Fibroblast of the conjunctiva (primary cell): ENCODE measurements at places on chromosomes 2 and 18.
A peak's percentile ranks its signal among the peaks of the same experiment; 100 is the strongest.

DNA sequence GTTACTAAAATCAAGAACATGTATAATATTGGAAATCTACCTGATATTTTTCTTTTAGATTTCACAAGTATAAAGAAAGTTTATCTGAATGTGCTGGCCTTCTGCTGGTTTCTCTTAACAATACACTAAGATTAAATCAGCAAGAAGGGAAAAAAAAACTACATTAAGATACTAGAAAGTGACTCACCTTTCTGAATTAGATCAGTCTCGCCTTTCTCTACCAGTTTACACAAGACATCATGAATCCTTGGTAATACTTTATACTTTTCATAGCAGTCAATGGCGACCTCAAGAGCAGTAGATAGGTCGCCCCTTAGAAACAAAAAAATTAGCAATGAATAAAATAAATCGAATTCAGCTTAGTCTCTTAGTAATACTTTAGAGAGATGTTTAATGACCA is 61.2 kb downstream of the LRPPRC start:
- no peak for DNase-seq

DNA sequence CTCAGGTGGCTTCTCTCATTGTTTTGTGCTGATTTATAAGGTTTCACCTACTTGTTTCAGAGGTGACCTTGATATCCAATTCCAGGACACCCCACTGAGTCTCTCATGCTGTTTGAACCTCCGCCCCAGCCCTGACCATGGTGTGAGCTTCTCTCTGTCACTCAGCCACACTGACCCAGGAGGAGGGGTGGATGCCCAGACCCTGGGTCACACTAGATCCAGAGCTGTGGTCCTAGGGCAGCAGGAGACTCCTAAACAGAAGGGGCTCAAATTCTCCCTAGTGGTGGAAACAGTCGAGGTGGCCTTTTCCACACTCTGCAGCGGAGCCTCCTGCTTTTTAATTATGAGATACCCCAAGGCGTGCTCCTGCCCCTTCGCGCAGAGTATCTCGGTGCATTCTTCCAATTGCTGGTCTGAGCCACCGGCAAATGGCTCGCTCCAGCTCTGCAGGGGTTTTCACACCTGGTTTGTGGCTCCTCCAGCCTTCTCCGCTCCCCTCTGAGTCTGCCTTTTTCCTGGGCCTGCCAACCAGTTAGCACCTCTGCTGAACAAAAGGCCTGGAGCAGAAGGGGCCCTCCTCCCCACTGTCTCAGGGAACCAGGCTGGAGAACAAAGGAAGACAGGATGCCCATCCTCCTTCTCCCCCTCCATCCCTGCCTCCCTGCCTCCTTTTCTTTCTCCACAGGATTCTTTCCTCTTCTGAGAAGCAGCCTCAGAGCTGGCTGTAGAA is 147.3 kb upstream of the SPRED2 start:
- no peak for DNase-seq

- DNase-seq, result no peak
These were observed 6.5 kb downstream of the GKN1 start for GRCh38 chr2:68980956-68981355.

- DNase-seq, result no peak
These were observed 448.9 kb downstream of the NBAS start for GRCh38 chr2:15112216-15112615.

GRCh38 chr18:8991155-8991554 is 111.3 kb upstream of the NDUFV2 start:
- peak; percentile 8 for DNase-seq

DNA sequence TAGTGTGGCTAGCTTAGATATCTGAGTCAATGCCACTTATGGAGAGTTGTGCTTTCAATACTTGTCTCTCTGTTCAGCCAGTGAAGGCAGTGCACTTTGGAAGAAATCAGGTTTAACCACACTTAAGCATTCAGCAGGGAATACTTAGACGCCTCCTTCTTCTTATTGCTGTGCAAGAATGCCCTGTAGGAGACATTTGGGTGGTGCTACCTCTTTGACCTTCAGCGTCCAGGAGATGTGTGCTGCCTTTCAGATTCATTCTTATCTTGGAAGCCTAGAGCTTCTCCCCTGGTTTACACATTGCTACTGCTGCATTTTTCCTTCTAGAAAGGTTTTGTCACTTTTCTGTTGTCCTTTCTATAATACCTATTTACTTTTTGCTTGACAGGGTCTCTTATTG is 350.5 kb downstream of the ARL6IP6 start:
- DNase-seq, result no peak

DNA sequence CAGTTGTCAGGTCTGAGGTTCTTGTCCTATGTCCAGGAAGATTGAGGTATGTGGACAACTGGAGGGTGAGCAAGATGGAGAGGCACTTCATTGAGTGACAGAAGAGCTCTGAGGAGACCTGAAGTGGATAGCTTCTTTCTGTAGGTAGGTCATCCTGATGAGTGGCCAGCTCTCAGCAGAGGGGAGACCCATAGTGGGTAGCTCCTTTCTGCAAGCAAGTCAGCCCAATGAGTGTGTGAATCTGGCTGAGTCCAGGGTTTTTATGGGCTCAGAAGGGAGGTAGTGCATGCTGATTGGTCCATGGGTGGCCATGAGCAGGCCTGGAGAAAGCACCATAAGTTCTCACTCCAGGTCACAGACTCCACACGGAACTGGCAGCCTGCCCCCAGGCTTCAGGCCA is 92.6 kb upstream of the GALNT5 start:
- DNase-seq, result no peak

DNA sequence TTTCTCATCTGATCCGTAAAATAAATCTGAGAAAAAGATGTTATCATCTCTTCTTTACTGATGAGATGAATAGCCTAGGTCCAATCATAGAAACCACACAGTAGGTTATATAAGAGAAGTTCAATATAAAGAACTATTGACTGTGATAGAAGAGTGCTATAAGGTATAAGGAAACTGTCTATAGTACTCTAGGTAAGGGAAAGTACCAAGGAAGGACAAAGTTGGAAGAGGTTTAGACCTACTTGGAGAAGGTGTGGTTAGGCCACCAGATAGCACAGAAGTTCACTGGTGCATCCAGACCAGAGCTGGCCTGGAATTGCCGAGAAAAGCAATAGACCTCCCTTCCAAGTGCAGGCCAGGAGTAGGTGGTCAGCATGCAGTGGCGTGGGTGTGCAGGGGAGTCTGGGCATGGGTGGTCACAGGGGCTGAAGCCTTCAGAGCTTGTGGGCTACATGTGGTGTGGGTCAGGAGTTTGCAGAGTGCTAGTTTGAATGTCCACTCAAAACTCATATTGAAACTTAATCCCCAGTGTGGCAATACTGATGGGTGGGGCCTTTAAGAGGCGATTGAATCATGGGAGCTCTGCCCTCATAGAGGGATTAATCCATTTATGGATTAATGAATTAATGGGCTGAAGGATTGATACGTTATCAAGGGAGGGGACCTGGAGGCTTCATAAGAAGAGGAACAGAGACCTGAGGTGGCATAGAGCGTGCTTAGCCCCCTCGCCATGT is 86.3 kb downstream of the ALPK2 start:
- DNase-seq, result no peak

- DNase-seq, result no peak
These were observed 131.8 kb upstream of the HNRNPA3 start for GRCh38 chr2:177080746-177081284.

DNA sequence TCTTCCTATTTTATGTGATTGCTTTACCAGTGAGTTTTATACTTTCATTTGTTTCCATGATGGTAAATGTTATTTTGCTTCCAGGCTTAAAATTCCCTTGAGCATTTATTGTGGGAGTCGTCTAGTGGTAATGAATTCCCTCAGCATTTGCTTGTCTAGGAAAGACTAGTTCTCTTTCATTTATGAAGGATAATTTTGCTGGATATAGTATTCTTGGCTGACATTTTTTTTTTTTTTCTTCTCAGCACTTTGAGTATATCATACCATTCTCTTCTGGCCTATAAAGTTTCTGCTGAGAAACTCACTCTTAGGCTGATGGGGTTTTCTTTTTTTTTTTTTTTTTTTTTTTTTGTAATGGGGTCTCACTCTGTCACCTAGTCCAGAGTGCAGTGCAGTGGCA is 99.1 kb downstream of the EDAR start:
- DNase-seq, result no peak

DNA sequence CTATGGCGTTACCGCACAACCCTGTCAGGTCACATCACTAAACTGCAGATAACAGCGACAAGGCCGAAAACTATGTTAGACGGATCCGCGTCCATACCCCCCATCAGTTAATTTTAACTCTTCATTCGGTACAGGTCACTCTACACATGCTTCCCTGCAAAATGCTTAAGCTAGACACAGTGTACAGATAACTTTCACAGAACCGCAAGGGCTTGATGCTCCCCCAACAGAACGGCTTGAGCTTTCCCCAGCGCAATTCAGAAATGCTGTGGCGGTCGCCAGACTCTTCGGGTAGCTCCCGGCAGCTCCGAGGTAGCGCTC is 283 bp upstream of the RBBP8 start:
- DNase-seq, result no peak

DNA sequence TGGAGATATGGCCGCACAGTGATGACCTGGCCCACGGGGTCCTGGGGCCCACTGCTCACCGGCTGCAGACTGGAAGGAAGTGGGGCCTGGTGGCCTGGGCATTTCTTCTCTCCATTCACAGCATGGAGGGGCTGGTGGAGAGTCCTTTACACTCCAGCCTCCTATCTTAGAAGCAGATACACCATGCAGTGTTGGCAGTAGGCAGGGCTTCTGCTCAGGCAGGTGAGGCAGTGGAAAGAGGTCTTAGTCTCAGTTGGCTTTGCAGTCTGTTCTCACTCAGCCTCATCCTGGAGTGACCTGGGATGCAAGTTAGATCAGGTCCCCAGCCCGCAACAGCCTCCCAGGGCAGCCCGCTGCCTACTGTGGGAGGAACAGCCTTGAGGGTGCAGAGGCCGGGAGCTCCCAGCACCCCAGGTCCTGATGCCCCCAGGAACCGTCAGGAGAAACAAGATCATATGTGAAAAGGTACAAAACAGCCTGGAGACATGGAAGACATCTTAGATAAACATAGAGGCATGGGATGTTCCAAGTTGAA is 45.8 kb upstream of the OTOS start:
- no peak for DNase-seq

GRCh38 chr2:240714747-240715725 is 23.4 kb downstream of the AQP12A start:
- no peak for DNase-seq

GRCh38 chr2:60554646-60555065 is 1.2 kb upstream of the BCL11A start:
- DNase-seq, result no peak

- DNase-seq, result no peak
These were observed 7.0 kb downstream of the GPR45 start for GRCh38 chr2:105248316-105249070.

DNA sequence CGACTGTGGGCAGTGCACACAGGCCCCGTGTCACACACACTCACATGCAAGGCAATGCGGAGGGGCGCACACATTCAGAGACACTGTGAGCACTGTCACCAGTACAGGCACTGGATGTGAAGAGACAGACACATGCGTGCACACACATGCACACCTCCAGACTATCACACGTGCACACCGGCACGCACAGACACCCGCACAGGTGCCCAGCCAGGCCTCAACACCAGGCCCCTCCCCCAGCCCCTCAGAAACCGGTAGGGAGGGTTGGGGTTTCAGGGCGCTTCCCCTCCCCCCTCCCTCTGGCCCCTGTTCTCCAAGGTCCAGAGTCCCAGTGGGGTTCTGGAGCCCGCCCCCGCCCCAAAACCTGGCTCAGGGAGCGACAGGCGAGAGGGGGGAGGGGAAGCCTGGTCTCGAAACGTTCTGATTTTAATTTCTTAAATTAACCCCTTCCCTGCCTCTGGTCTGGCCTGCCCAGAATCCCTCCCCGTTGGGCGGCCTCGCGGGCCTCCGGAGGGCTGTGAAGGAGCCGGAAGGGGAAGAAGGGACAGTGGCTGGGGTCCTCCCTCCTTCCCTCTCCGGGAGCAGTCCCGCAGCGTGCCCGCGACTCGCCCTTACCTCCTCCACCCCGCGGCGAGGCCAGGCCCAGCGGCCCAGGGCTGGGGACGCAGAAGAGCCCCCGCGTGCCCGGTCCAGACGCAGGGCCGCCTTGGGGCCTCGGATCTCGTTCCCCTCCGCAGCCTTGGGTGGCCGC is 558 bp downstream of the FBXO41 start:
- DNase-seq, result no peak

DNA sequence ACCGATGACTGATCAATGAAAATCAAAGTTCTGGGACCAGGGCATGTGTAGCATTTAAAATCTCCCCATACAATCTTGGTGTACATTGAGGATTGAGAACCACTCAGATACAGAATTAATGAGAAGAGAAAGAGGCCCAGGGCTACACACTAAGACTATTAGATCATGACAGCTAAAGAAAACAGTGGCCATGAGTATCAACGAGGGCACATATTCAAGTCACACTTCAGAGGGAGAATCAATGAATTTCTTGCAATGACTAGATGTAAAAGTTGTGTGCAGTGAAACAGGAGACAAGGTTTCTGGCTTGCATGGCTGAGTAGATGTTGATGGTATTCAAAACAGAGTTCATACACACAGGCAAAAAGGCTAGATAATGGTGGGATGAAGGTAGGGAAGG is 29.1 kb downstream of the METTL8 start:
- no peak for DNase-seq

DNA sequence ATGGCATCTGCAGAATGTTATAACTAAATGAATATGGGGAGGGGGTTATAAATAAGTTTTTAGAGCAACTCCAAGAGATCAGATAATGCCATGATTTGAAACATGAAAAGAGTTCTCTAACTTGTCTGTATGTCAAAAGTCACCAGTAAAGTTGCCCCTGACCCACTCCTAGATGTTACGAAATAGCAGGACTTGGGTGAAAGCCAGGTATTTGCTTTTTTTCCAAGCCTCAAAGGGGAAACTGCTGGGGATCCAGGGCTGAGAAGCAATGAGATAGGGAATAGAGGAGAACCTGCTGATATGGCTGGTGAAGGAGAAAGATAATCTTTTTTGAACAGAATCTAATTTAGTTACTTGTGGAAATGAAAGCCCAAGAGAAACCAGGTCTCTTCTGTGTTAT is 191.5 kb upstream of the CDH20 start:
- no peak for DNase-seq

DNA sequence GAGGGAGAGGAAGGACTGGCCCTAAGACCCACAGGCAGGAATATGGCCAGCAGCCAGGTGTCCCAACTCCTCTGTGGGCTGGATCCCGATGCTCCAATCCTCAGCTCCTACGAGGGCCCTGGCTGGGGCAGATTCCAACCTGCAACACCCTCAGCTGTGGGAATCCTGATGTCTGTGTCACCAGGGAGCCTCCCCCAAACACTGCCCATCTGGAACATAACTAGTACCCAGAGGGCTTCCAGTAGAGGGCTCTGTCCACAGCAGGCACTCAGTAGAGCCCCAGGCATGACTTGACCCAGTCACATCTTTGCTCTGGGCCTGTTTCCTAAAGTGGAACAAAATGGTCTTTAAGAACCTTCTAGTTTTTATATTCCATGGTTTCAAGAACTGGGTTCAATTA is 20.6 kb upstream of the LOXHD1 start:
- DNase-seq, result no peak

- DNase-seq, result no peak
These were observed at the start of gene LRP1B for GRCh38 chr2:142131010-142131669. Gene LRP1B (minus strand): TSS chr2:142131016. CDS start chr2:142130729, 287 bp downstream.

GRCh38 chr18:40555914-40556313 is 1399.1 kb upstream of the PIK3C3 start:
- DNase-seq, result no peak

GRCh38 chr2:16084274-16084673 is 143.9 kb downstream of the MYCN start:
- no peak for DNase-seq
